Left renal cortex interstitium (tissue), 4 donors: ENCODE measurements at places on chromosomes 1 and 21. TPM values are rescaled to one million over a fixed set of nuclear protein-coding genes. Genes with fewer than 3 reads are reported as not detected.

DNA sequence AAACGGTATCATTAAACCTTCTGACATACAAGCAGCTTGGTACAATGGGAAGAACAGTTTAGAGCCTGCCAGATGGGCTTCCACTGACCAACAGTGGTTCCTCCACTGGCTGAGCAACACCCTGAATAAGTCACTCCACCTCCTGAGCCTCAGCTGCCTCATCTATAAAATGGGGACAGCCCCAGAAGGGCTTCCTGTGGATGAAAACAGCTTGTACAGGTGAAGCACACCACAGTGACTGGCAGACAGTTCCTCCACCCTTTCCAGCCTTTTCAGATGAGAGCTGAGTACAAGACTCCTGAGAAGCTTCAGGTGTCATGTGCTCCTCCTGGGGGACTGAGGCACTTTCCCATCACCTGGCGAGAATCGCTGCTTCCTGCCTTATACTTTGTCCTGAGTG lies 2.1 kb downstream of the CAPZB start:
- DNase-seq: no peak

DNA sequence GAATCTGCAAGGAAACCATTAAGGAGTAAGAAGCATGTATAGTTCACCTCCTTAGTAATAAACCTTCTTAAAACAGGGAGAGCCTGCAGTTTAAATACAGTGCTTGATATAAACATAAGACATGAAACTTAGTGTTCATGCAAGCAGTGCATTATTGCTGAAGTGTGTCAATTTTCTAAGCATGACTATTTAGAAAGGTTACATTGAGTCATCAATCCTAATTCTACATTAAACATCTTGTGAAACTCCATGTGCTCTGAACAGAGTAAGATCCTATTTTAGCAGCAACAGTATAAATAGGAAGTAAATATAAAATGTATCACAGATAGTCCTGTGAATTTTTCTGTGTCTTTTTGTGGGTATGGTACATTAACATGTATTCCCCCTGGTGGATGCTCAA lies 135.5 kb downstream of the ESRRG start:
- no peak for DNase-seq

DNA sequence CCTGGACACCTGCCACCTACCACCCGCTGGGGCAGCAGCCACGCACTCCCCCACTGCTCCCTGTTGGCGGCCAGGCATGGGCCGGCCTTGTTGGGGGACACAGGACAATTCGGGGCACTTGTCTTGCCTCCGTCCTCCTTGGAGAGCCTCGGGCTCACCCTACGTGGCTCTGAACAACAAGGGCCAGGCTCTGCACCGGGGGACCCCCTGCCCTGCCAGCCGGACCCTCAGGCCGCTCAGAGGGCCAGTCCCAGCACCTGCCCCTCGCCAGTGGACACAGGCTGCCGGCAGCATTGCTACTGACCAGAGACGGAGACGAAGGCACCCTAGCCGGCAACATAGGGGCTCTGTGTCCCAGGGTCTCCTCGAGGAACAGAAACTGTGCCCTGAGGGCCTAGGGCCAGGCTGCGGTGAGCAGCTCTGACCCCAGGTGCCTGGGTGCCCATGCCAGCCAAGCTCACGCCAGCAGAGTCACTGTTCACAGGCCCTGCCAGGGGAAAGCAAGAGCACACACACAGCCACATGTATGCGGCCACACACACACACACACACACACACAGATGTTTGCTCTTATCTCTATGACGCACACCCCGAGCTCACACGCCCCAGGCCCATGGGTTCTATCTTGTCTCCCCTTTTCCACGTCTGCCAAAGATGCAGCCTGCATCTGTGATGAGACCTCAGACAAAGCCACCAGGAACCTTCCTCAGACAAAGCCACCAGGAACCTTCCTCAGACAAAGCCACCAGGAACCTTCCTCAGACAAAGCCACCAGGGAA lies 45.9 kb downstream of the MORN1 start:
- no peak for DNase-seq

Gene TSPAN2
- 38.3 TPM for polyA plus RNA-seq
